Heart right ventricle (tissue), 16 donors: ENCODE measurements at places on chromosomes 4 and X. TPM values are rescaled to one million over a fixed set of nuclear protein-coding genes. Genes with fewer than 3 reads are reported as not detected.

Gene MTMR8
- 0.79 TPM for total RNA-seq

Gene SPANXN4
- total RNA-seq = not detected

Gene SMIM43
- total RNA-seq = not detected

Gene TEX13D
- not detected for total RNA-seq

Gene GABRA4
- total RNA-seq = 33.6 TPM

Gene GLRA3
- not detected for total RNA-seq

Gene ZDHHC15
- 4.4 TPM for total RNA-seq

Gene ARHGAP24
- 25.8 TPM for total RNA-seq

Gene CHRDL1
- total RNA-seq = 2.6 TPM

Gene NWD2
- total RNA-seq = not detected

Gene SNX25
- total RNA-seq = 8.6 TPM

- no peak for DNase-seq
Measured at GRCh38 chr4:633976-634598, 8.7 kb downstream of the PDE6B start.

- no peak for DNase-seq
Measured at GRCh38 chr4:75107755-75108612, 175.1 kb downstream of the PARM1 start.

DNA sequence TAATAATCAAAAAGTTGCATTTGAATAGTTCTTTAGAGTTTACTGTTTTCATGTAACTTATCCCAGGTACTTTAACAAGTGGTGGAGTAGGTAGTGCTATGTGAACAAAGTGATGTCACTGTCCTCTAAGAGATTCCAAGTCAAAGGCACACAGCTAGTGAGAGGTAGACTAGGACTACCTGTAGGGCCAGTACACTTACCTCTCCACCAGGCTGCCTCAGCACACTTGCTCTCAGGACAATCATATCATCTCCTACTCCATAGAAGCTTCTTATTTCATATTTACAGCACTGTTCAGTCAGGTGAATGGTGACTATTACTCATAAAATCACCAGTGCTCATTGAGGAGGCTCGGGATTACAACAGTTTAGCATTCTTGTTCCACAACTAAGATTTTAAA, 173.0 kb upstream of the EMCN start:
- DNase-seq = no peak

DNA sequence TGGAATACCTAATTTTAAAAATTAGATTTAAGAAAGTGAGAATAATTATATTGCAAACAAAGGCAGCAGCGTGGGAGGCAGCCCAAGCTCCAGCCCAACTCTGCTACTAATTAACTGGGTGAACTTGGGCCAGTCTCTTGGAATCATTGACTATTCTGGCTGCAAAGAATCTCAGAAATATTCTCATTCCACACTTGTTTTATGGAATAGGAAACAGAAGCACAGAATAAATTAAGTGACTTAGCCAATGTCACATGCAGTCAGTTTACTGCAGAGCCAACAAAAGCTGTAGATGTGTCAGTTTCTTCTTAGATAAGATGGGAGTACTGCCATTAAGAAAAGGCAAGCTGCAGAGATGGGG, 132.6 kb upstream of the FAM9B start:
- no peak for DNase-seq

- no peak for DNase-seq
Measured at GRCh38 chr4:41991916-41992767, 1.8 kb downstream of the SLC30A9 start.

- no peak for DNase-seq
Measured at GRCh38 chr4:186581421-186581820, 26.1 kb upstream of the MTNR1A start.

- no peak for DNase-seq
Measured at GRCh38 chr4:125283707-125284279, 31.0 kb upstream of the FAT4 start.

DNA sequence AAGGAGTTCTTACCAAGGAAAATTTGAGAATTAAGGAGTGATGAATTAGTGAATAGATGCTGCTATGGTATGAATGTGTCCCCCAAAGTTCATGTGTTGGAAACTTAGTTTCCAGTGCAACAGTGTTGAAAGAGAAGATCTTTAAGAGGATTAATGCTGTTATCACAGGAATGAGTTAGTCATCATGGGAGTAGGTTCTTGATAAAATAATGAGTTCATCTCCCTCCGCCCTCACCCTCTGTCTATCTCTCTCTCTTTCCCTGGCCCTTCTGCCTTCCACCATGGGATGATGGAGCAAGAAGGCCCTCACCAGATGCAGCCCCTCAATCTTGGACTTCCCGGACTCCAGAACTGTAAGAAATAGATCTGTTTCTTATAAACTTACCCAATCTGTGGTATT, 38.3 kb upstream of the KLHL8 start:
- no peak for DNase-seq

- DNase-seq = no peak
Measured at GRCh38 chr4:174686826-174687225, 142.2 kb downstream of the GLRA3 start.

- DNase-seq = no peak
Measured at GRCh38 chr4:26061248-26061986, 147.4 kb downstream of the SMIM20 start.

- DNase-seq = no peak
Measured at GRCh38 chrX:153764786-153765137, 713 bp downstream of the PLXNB3 start.

GRCh38 chr4:15370296-15370695, 57.5 kb upstream of the C1QTNF7 start:
- no peak for DNase-seq

GRCh38 chr4:67702166-67702565, 1.2 kb upstream of the UBA6 start:
- DNase-seq = no peak

DNA sequence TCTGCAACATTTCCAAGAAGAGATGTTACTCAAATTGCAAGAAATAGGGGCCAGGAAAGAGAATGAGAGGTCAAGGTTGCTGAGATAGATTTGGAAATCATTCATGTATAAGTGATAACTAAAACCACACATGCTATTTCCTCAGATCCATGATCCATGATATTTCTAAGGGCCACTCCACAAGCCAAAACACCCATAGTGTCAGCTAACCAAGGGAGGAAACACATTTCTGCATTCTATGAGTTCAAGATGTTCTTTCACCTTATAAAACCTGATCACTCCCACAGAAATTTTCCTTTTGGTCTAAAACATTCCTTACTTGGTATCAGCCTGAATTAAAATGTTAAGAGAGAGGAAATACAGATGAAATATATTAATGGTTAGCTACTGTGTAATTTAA, 47.2 kb downstream of the TBCK start:
- DNase-seq = no peak

DNA sequence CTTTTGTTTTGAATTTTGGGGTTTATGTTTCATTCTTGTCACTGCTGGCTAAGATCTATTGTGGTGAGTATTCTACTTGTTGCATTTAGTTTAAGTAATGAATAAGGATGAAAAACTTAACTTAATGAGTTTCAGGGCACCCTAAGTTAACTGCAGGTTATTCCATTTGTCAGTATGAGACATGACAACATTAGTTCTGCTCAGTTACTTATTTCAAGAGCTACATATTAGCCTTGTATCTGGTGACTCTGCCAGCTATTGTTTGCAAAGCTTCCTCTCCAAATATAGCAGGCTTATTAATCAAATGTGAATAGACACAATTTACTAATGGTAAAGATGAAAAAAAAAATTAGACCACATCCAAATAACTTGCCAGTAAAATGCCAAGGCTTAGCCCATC, 567.1 kb downstream of the IL15 start:
- DNase-seq = no peak

- no peak for DNase-seq
Measured at GRCh38 chrX:16743604-16744325, 24.4 kb downstream of the SYAP1 start.

GRCh38 chr4:115453416-115453815, 340.0 kb upstream of the NDST4 start:
- DNase-seq = no peak

- DNase-seq = no peak
Measured at GRCh38 chrX:87583679-87584078, 66.1 kb downstream of the KLHL4 start.

- DNase-seq = no peak
Measured at GRCh38 chr4:42248972-42249371, 96.5 kb upstream of the BEND4 start.

DNA sequence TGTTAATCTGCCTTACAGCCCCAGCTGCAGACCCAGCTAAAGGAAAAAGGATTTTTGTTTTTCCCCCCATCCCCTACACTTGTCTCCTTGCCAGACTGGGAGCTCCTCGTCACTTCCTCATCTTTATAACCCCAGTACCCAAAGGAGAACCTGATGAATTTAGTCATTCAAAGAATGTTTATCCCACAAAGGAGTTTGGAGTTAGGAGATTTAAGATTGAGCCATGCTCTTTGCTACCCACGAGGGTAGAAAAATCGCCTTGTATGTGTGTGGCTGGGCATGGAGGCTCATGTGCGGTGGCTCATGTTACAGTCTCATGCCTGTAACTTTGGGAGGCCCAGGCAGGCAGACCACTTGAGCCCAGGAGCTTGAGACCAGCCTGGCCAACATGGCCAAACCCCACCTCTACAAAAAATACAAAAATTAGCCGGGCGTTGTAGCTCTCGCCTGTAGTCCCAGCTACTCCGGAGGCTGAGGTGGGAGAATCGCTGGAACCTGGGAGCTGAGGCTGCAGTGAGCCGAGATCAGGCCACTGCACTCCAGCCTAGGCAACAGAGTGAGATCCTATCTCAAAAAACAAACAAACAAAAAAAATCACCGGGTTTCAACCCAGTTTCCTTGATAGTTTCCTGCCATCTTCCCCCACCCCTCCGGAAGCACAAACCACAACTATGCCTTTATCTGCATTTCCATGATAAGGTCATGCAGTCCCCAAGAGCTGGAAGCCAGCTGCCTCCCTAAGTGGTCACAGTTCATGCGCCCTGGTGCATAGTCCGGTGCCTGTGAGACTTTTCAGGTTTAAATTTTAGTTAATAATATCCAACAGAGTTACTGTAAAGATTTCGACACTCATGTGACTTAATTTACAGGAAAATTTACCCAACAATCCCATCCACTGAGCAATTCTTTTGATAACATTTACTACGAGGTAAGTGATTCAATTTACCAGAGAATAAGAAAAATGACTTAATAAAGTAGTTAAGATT, 1.5 kb downstream of the CFAP97 start:
- DNase-seq = no peak

DNA sequence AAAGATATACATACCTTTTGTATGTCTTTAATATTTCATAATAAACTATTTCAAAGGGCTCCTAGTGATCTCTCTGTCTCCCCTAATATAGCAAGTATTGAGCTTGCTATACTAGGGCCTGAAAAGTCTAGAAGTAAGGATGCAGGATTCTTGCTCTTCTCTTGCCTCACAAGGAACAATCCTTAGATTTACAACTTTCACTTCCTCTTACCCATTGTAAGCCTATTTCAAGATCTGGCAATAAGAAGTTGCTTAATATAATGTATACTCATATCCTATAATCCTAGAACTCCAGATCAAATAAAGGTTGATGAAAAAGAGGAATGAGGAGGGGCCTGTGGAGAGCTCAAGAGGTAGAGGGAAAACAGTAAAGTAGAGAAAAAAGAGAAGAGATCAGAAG, 40.8 kb upstream of the CHRDL1 start:
- DNase-seq = no peak

- DNase-seq = no peak
Measured at GRCh38 chr4:108601106-108601505, 19.3 kb upstream of the RPL34 start.

- no peak for DNase-seq
Measured at GRCh38 chr4:4311193-4311592, 21.1 kb downstream of the ZBTB49 start.

DNA sequence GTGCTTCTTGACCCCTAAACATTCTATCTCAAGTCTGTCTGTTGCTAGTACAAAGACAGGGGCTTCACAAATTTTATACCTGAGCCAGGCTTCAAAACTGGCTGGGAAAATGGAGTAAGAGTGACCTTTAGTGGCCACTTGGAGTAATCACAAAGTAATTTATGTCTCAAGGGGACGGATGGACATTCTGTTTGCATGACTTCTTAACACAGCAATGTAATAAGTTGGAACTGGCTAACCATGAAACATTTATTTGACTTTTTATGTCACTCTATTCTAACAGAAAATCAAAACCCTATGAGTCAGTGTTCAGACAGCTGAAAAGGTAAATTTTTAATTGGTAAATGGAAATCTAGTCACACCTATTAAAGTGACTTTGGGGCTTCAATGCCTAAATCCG, 600.6 kb downstream of the ANKRD50 start:
- DNase-seq = peak; percentile 32
